ENCODE measurements at places on chromosomes 6 and 20.
A peak's percentile ranks its signal among the peaks of the same experiment; 100 is the strongest.

- DNase-seq = no peak
Measured at GRCh38 chr6:49327005-49327404, 136.0 kb downstream of the MMUT start.

DNA sequence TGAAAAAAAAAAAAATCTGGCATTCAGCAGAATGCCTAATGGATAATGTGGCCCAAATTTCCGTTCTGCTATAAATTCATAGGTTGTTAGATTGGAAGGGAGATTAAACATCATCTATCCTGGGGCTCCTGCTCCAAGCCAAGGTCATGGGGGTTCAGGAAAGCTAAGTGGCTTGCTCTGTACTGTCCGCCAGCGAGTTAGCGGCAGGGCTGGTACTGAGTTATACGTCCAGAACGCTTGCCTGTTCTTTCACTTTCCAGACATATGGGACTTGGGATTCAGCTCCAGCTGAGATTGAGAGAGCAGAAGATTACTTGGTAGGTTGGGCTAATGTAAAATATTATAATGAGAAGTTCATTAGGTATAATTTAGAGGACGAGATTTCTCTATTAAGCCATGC lies 858 bp downstream of the RWDD1 start:
- no peak for DNase-seq

DNA sequence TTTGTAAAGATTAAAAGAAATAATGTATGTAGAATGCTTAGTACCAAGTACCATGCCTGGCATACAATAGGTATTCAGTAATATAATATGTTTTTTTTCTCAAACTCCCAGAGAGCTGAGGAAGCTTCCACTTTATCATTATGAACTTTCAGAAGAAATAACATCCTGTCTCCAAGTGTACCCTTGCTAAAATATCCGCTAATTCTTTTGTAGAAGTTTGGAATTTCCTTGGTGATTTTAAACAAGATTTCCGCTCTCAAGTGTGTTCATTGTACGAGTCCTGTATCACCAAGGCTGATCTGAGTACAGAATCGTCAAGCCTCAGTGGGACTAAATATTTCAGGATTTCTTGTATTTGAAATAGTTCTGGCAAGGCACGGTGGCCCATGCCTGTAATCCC lies 16.1 kb upstream of the RNF144B start:
- no peak for DNase-seq

GRCh38 chr6:145960918-145961589 lies 3.1 kb downstream of the SHPRH start:
- DNase-seq = no peak

- DNase-seq = no peak
Measured at GRCh38 chr6:150227281-150227680, 84.4 kb downstream of the PPP1R14C start.

GRCh38 chr20:18692447-18692846 lies 104.6 kb downstream of the DTD1 start:
- DNase-seq = no peak

DNA sequence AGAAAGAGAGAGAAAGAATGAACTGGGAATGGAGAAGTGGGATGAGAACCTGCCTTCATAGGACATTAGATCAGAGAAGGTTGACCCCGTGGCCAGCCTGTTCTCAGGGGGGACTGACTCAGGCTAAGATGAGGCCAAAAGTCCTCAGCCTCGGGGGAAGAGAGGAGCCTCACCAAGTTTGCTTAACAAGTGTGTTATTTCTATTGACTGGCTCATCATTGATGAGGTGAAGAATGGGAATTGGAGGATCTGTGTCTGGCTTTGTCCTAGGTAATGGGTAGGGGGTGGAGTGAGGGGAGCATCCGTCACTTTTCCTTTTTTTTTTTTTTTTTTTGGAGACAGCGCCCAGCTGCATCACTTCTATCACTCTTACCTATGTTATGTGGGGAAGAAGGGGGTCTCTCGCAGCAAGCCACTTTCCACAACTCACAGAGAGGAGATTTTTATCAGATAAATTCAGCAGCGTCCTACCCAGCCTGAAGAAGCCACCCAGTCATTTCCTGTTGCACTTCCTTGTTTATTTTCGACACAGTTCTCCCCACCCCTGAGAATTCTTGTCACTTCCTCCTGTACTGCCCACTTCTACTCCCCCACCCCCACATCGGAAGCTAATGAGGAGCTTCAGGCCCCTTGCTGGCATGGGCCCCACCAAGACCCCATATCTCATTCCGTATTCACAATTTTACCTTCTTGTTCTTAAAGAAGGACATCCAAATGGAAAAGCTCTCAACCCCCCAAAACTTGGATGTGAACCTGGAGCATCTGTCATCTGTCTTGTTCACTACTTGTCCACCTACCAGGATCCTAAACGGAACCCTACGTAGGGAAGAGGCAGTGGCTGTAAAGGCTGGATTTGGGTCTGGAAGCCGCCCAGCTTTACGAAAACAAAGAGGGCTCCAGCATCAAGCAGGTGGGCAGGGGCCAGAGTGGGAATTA lies 2.8 kb upstream of the RNASET2 start:
- peak; percentile 58 for DNase-seq

DNA sequence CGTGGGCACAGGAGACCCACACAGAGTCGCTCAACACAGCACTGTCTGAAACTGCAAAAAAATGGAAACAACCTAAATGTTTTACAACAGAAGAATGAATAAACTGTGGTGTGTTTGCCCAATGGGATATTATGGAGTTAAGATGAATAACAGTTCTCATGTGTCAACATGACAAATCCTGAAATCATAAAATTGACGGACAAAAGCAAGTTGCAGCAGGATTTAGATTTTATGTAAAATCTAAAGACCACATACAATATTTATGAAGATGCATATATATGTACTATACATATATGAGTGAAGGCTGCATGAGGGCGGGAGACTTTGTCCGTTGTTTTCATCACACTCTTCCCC lies 79.7 kb downstream of the GRM4 start:
- no peak for DNase-seq

DNA sequence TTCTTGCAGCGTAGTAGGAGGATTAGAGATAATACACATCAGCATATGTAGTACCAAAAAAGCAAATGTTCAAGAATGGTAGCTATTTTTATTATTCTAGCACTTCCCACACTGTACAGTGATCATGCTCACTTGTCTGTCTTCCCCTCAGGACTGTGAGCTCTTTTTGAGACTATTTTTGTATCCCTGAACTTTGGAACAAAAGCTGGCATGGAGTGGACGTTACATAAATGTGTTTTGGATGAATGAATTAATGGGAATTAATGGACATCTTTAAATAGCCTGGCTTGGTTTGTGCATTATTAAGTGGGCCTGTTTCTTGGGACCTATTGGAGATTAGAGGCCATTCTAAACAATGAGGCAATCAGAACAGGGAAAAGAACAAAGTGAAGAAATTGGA lies 243.7 kb downstream of the CD83 start:
- DNase-seq = no peak

DNA sequence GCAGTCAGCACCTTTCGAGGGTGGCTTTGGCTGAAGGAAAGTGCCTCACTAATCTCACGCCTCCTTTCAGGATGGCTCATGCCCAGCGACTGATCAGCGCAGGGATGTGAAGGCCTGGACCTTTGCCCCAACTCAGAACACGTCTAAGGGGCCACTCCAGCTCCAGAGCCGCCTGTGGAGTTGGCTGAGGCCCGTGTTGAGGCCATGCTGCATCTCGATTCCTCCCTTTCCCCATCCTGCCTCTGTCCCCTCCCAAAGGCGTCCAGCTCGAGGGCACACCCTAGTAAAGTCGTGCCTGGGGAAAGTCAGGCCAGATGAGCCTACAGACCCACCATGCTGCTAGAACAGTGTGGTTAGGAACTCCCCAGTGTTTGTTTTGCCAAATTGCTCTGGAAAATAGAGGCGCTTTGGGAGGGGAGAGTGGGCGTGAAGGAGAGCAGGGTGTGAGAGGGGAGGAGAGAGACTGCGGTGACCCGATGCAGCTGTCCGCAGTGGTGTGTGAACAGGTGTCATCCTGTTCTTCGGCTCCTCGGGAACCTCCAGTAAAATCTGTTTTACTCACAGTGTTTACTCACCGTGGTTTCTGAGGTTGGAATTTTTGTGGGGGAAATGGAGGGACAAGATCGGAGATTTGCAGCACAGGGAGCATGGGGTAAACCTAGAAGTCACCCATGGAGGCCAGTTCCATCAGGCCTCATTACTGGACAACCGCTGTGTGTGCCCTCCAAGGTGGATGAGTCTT lies 85.0 kb upstream of the PMEPA1 start:
- DNase-seq = no peak

- no peak for DNase-seq
Measured at GRCh38 chr20:43096126-43096930, 93.4 kb downstream of the PTPRT start.

DNA sequence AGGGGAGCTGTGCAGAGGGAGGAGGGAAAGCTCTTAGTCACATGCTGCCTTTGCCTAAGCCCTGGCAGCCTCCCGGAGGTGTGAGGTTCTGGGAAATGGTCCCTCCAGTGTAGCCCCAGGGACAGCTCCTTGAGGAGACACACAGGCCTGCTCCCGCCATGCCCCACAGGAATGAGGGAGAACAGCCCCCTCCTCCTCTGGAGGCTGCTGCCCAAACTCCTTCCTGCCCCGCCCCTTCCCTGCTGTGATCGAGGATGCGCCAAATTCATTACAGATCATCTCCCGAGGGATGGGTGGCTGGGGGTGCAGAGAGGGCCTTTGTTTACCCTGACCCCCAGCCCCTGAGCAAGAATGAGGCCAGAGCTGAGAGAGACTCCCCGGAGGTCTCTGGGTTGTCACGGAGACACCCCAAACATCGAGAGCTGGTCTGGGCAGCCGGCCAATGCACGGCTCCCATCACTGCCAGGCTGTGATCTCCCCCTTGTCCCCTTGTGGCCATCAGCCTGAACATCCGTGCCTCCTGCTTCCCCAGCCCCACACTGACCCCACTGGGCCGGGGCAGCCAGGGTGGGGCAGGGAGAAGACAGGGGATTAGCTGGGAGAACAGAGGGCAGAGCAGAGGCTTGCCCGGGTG lies 8.4 kb downstream of the CYP21A2 start:
- DNase-seq = no peak

- no peak for DNase-seq
Measured at GRCh38 chr6:118307581-118307980, 240.5 kb upstream of the PLN start.

GRCh38 chr6:81120280-81120679 lies 632.2 kb downstream of the TENT5A start:
- no peak for DNase-seq

DNA sequence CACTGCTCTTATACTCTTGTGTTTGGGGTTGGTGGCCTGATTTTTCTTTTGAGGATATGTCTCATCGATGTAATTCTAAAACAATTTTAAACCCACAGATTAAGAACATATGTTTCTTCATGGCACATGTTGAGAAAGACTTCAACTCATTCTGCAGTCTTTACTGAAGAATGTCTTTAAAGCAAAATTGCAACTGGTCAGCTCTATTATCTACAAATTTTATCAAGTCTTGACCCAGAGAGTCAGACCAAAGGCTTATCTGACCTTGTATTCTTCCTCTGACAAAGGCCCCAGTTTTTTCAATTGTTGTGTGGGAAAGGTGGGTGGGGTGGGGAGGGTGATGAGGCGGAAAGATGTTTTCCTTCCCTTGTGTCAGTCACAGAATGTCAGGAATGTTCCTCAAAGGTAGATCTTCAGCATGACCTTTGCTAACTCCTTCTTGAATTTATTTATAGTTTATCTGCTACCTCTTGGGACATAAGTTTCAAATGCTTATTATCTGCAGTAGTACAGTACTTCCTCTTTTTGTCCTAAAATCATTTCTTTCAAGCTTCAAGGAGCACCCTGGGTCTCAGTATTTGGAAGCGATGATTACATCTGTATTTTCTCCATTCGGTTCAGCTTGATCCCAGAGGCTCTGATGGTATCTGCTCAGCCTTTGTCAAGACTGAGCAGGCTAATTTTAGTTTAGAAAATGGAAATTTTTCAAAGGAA lies 63.2 kb upstream of the TIAM2 start:
- no peak for DNase-seq

- DNase-seq = no peak
Measured at GRCh38 chr20:53946106-53946505, 124.3 kb downstream of the BCAS1 start.

DNA sequence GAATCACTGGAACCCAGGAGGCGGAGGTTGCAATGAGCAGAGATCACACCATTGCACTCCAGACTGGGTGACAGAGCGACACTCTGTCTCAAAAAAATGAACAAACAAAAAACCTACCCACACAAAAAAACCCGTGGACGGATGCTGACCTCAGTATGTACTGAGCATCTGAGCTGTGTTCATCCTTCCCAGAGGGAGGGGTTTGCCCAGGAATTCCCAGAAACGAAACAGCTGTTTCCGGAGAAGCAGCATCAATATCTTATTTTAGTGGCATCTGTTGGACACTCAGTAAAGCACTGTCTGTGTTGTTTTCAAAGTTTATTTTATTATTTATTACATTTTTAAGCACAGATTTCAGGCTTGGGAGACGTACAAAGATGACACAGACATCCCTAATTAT lies 18.7 kb downstream of the NANP start:
- DNase-seq = no peak

GRCh38 chr6:54835176-54835575 lies 11.4 kb upstream of the FAM83B start:
- no peak for DNase-seq

- no peak for DNase-seq
Measured at GRCh38 chr20:62205618-62206387, 14.3 kb downstream of the HRH3 start.

- no peak for DNase-seq
Measured at GRCh38 chr6:106572875-106573585, 56.3 kb downstream of the RTN4IP1 start.

DNA sequence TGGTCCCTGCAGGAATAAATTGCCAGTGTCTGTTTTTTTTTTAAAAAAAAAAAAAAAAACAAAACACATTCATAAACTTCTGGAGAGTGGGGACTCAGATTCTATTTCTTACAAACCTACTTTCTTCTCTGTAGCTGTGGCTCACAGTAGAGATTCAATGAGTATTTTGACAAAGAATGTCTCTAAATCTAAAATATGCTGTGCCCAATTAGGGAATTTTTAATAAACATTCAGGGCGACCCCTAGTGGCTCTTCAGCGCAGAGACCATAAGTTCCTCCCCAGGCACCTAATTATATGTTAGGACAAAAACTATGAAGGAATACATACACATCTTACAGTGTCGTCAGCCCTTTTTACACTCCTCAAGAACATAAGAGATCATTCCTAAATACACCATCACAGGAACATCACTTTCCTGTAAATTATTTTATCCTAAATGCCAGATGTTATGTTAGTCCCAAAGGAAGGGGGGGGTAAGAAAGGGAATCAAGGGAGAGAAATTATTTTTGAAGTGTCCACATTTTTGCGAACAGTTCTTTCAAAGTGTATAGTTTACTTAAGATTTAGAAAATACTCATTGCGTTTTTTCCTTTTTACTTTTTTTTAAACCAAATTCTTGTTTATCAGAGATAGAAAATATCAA lies 21.8 kb upstream of the NAA20 start:
- no peak for DNase-seq

Measured in T-helper 22 cell (primary cell).